ENCODE measurements at places on chromosomes 12 and 14. TPM values are rescaled to one million over a fixed set of nuclear protein-coding genes. Genes with fewer than 3 reads are reported as not detected.

CFAP251 gene
- total RNA-seq = 2.8 TPM

RDH12 gene
- 0.22 TPM for total RNA-seq

SLC4A8 gene
- 80.0 TPM for total RNA-seq

HOXC10 gene
- not detected for total RNA-seq

CLEC4A gene
- 0.71 TPM for total RNA-seq

GPR135 gene
- total RNA-seq = 0.91 TPM

TBX5 gene
- total RNA-seq = not detected

PTPRB gene
- total RNA-seq = 0.17 TPM

ADCY4 gene
- total RNA-seq = not detected

CCND2 gene
- 98.0 TPM for total RNA-seq

KERA gene
- not detected for total RNA-seq

ACTR6 gene
- total RNA-seq = 36.0 TPM
